ENCODE measurements at places on chromosomes 2 and 18.
A peak's percentile ranks its signal among the peaks of the same experiment; 100 is the strongest.

DNA sequence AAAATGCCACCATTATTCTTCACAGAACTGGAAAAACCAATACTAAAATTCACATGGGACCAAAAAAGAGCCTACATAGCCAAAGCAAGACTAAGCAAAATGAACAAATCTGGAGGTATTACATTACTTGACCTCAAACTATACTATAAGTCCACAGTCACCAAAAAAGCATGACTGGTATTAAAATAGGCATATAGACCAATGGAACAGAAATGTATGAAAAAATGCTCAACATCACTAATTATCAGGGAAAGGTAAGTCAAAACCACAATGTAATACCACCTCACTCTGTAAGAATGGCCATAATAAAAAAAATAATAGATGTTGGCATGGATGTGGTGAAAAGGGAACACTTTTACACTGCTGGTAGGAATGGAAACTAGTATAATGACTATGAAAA, 158.6 kb downstream of the CDH2 start:
- no peak for DNase-seq

GRCh38 chr2:20446917-20447436, at the start of gene RHOB:
TSS of gene RHOB (plus strand) at chr2:20447074. CDS start at chr2:20447466, 392 bp downstream.
- peak; percentile 96 for DNase-seq

- no peak for DNase-seq
Observed at GRCh38 chr2:240780023-240780700, 39.9 kb downstream of the KIF1A start.

DNA sequence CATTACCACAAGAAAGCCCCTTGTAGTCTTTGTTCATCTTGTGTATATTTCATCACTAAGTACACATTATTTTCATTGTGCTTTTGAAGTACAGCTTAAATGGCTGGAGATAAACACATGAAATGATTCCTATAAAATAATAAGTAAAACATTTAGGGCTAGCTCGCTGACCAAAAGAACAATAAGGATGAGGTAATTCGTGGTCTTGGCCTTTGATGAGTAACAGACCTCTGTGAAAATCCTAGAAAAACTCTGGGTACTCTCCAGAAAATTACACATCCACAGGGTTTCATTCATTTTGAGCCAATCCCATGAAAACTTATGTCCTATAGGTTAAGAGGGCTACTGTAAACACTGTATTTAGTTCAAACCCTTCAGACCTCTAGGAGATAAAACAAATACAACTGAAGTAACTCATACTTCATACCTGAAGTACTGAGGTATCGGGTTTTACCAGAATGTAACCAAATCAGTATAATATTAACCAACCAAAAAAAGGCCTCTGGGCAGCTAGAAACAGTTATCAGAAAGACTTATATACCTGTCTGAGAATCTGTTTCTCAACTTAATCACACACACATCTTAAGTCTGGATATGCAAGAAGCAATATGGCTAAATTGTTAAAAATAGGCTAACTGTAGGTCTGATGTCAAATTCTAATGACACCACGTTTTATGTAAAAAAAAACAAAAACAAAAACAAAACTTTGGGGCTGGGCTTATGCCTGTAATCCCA, 31.0 kb downstream of the CFAP36 start:
- DNase-seq, result no peak

DNA sequence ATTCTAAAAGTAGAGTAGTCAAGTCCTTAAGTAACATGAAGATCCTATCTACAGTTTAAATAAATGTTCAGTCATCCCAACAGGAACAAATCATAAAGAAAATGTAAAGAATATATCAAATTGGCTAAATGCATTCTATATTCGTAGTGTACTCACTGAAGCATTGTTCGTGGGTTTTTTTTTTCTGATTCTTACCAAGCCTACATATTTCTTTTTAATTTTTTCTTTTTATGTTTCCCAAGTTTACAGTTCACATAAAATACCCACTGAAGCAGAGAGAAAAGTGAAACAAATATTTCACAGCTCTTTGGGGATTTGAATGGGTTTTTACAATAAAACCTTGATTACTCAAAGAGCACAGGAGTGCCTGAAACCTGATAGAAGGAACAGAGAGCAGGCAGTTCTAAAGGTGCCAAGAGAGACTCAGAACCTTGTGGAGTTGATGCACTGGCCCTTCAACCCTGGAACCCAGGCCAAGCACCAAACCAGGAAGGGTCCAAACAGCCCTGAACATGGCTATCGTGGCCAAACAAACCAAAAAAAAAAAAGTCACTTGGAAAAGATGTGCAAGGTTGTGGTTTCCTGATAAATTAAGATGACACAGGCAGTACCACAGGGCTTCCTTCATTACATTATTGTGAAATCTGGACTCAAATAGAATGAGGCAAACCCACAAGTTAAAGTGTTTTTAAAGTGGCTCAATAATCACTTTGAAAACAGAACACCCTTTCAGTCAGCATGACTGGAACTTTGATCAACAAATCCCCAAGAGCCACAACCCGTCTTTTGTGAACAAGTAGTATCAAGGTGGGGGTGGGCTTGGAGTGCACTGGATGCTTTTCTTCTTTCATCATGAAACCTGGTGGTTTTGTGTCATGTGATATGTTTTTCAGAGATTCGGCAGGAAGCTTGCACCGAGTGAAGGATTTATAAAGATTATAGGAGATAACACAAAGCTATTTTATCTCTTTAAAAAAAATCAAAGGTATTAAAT, 245.0 kb upstream of the FN1 start:
- peak; percentile 54 for DNase-seq
